ENCODE measurements at places on chromosomes 13 and 19.

GRCh38 chr19:21314676-21315075 is 14.5 kb downstream of the ZNF708 start:
- DNase-seq = no peak

GRCh38 chr13:98246538-98247172 is 69.6 kb upstream of the RNF113B start:
- DNase-seq = no peak

- no peak for DNase-seq
Observed at GRCh38 chr19:42246143-42246921, 3.9 kb upstream of the GSK3A start.

DNA sequence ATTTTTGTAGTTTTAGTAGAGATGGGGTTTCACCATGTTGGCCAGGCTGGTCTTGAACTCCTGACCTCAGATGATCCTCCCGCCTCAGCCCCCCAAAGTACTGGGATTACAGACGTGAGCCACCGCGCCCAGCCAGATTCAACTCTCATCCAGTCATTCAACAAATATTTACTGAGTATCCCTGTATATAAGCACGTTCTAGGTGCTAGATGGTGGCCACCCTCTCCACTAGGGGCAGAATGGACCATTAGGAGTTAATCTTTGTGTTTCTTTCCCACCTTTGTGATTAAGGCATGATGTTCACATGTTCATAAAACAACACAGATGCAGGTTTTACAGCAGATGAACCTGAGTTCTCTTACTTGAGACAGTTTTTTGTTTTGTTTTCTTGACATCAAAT is 7.3 kb downstream of the SHKBP1 start:
- DNase-seq = no peak

- peak; percentile 25 for DNase-seq
Observed at GRCh38 chr13:38223089-38223488, 126.6 kb upstream of the UFM1 start.

DNA sequence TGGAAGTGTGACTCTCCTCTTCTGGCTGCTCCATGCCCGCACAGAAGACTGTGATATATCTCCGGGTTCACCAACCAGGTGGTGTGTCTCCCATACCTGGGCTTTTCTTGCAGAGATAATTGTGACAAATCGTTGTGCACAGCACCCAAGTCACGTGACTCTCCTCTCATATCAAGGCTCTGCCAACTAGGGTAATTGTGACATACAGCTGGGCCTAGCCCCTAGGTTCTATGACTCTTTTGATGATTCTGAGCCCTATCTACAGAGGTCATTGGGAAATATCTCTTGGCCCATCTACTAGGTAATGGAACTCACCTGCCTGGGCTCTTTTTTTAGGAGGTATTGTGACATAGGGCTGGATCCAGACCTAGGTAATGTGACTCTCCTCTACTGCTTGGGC is 89.8 kb downstream of the ZNF429 start:
- DNase-seq = no peak

- DNase-seq = no peak
Observed at GRCh38 chr19:31119951-31120690, 229.1 kb downstream of the TSHZ3 start.

DNA sequence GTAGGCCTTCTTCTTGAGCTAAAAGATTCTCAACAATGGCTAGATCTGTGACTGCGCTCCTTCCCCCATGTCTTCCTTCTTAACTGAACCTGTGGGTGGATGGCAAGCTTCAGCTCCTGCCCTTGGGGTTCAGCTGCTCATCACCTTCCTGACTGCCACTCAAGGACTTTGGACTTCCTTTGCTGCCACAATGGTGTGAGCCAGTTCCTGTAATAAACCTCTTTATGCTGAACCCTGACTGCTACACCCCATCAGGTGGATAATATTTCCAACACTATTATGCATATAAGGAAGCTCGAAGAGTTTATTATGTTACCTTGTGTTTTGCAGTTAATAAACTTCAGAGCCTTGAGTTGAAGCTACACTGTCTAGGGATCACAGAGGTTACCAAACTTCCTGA is 208.9 kb upstream of the SLC10A2 start:
- no peak for DNase-seq

DNA sequence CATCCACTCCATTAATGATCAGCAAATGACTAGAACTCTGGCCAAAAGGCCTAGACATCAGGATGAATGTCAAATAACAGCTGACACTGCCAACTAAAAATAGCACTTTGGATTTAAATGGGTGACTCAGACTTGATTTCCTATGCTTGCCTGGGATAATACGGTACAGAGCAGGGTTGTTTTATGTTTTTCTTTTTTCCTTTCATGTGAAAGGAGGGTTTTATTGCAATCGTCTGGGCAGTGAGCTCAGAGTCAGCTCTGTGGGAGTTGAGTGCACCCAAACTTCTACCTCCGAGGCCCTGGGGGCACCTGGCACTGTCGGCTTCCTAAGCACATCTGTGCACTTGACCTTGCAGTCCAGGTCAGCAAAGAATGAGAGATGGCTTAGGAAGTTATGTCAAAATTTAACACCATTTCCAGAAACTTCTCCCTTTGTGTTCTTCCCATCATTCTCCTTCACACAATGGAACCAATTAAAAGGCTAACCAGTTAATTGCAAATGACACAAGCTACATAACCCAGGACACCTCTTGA is 134.1 kb downstream of the LACC1 start:
- no peak for DNase-seq

DNA sequence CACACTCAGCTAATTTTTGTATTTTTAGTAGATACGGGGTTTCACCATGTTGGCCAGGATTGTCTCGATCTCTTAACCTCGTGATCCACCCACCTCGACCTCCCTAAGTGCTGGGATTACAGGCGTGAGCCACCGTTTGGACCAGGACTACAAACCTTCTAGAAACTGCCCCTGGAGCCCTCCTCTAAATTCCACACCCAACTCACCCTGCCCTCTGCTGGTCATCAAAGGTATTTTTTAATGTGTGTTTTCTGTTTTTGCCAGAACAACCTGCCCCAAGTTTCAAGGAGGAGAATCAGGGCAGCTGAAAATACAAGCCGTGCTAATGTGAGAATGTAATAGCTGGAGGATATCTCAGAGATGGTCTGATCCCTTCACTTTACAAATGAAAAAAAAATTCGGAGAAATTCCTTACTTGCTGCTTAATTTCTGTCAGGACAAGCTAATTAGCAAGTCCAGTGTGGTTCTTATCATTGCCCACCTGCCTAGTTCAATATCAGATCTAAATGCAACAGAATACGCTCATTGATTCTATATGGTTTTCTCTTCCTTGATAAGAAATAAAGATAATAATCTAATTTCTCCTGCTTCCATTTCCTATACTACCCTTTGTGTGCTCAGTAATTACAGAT is 4.1 kb downstream of the ATP8A2 start:
- no peak for DNase-seq

All from iPS DF 19.7 (cell line).